Left ventricle myocardium superior (tissue), 1 donor: ENCODE measurements at places on chromosomes 6 and 20. TPM values are rescaled to one million over a fixed set of nuclear protein-coding genes. Genes with fewer than 3 reads are reported as not detected.

GRCh38 chr20:34022151-34022838 is 28.6 kb downstream of the RALY start:
- DNase-seq, result no peak

GRCh38 chr6:50707652-50708300 is 5.5 kb upstream of the TFAP2D start:
- no peak for DNase-seq

DNA sequence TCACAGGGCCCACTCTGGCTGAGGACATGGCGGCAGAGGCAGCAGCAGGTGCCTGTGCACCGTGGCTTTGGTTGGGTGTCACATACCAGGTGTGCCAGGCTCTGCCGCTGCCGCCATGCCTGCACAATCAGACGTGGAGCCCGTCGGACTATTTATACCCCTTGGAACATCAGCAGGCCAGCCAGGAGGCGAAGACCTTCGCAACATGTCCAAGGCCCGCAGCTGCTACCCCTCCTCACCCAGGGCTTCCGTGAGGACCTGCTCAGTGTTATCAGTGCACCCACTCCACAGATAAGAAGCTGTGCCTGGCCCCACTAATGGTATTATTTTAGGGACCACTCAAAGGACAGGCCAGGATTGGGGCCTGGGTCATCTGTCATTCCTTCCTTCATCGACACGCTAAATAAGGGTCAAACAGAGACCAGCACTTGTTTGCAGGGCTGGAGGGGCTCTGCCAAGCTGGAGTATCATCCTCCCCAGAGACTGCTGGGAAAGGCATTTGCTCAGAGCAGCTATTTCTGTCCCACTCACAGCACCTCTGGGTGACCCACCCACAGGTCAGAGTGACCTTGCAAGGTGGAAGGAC is 109.2 kb downstream of the BMP7 start:
- peak; percentile 82 for DNase-seq

DNA sequence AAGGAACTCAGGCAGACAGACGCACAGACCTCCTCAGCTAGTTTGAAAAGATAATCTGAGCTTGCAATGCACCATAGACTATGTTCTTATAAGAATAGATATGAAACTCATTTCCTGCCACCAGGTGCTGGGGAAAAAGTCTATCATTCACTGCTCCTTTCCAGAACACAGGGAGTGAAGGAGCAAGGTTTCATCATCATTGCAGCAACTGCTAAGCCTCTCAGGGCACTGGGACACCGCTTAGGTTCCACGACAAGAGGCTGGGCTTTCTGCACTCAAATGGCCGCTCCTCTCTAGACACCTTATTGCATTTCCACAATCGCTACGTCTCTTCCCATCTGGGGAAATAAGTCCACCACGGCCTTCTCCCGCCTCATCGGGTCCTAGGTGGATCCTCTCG is 418.5 kb upstream of the JARID2 start:
- no peak for DNase-seq

SEMG1 gene
- total RNA-seq, result not detected

WFDC5 gene
- total RNA-seq, result not detected

ZFP57 gene
- not detected for total RNA-seq

MYCT1 gene
- total RNA-seq, result 15.3 TPM
